NCI-H69 (cell line): ENCODE measurements at places on chromosomes 4 and X.
A peak's percentile ranks its signal among the peaks of the same experiment; 100 is the strongest.

GRCh38 chr4:133865612-133866327 lies 335.8 kb downstream of the PABPC4L start:
- peak; percentile 54 for DNase-seq

DNA sequence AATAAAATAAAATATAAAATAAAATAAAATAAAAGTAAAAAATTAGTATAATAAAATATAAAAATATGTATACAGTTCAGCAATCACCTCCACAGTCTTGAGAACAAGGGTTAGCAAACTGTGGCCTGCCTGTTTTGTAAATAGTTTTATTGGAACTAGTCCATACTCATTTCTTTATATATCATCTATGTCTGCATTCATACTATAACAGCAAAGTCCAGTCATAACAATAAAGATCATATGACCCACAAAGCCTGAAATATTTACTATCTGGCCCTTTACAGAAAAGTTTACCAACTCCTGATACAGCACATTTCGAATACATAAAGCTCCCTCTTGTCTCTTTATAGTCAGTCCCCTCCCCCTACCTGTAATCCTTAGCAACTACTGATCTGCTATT lies 111.9 kb downstream of the SLC10A6 start:
- DNase-seq: no peak

GRCh38 chr4:23887173-23887572 lies 2.7 kb downstream of the PPARGC1A start:
- DNase-seq: no peak

DNA sequence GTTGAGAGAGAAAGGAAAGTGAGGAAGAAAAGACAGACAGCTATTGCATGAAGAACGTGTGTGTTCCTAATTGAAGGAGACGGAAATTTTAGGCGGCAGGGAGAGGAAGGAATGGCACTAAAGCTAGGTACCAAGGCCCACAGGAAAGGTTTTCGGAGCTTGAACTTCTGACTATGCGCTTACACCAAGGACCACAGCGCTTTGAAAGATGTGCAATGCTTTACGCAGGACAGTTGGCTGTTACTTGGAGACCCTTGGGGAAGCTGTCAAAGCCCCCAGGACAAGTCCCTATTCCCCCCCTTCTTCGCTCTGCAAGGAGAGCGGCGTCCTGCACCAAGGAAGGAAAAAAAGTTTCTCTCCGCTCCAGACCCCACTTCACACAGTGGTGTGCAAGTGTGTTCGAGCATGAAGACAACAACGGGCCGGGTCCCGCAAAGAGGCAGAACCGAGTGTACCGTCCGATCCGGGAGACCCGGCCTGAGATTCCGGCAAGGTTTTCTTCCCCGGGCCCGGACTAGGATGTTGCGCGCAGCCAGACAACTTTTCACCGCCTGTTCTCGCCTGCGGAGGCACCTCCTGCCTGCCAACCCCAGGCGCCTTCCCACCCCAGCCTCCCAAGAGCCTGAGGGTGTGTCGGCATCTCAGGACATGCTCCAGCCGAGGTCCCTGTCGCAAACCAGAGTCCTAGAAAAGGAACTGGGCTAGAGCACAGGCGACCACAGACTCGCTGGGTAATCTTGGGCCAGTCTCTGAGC lies 896 bp downstream of the KDR start:
- no peak for DNase-seq

- peak; percentile 85 for DNase-seq
Measured at GRCh38 chr4:11732155-11732554, 303.5 kb upstream of the HS3ST1 start.

DNA sequence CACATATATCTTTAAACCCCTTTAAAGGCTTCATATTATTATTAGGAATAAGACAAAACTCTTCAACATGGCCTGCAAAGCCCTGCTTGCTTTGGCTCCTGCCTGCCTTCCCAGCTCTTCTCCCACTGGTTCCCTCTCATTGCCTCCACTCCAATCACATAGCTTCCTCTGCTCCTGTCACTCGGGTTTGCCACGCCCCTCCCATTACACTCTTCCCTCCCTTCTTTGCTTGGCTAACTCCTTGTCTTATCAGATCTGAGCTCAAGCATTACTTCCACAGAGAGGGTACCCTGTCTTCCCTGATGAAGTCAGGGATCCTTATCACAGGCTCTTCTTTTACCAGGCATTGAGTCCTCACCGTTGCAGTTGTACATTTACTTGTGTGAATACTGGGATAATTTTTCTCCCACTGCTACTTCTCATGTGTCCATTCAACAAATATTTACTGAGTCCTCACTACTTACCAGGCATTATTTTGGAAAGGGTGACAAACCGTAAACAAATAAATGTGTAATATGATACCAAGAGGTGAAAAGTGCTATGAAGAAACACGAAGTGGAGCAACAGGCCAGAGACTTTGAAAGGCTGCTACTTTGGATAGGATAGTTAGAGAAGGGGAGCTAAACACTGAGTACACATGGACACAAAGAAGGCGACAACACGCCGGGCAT lies 3.2 kb upstream of the VGLL1 start:
- peak; percentile 62 for DNase-seq

DNA sequence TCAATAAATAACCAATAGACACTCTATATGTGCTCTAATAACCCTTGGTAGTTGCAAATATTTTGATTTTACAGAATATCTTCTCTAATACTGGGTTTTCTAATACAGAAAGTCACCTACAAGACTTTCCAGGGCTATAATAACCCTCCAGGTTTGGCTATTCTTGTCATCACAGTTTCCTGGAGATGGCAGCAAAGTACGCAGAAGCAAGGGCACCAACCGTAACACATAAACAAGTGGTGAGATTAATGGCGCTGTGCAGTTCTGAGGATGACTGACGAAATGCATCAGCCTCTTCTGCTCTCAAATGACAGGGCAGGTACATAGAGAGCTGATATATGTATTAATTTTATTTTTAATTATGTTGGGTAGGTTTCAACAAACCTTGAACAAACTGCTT lies 122.4 kb downstream of the C4orf33 start:
- peak; percentile 79 for DNase-seq

DNA sequence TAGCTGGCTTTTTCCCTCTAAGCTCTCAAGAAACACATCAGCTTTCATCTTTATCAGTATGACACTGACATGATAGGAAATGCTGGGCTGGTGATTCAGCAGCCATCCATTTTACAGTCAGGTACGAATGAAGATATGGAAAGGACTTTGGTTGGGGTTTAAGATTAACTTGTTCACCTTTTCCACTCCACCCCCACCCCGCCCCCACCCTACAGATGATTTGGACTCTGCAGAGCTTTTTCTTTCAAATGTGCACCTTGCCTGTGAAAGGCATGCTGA lies 132.6 kb downstream of the AKAP4 start:
- DNase-seq: no peak

DNA sequence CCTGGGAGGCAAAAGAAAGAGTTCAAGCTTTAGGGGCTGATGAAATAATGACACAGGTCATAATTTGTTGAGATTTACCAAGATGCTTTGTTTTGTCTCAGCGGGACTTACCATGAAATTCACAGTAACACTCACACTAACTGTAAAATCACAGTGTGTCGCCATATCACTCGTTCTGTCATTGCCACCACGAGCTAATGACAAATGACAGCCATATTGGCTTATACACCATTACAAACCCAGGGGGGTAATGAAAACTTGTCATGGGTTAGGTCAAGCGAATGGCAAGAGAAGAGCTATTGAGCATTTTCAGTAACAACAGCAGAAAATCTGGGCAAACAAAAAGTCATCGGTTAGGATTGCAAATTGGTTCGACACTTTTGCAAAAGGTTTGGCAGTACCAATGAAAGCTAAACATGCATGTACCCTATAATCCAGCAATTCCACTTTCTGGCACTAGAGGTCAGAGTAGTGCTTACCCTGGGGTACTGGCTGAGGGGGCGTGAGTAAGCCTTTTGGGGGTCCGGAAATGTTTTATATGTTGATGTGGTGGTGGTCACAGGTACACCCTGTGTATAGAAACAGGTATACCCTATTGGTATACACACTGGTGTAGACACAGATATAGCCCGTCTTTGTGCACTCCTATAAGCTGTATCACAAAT lies 83.9 kb upstream of the RAI2 start:
- DNase-seq: peak; percentile 32

DNA sequence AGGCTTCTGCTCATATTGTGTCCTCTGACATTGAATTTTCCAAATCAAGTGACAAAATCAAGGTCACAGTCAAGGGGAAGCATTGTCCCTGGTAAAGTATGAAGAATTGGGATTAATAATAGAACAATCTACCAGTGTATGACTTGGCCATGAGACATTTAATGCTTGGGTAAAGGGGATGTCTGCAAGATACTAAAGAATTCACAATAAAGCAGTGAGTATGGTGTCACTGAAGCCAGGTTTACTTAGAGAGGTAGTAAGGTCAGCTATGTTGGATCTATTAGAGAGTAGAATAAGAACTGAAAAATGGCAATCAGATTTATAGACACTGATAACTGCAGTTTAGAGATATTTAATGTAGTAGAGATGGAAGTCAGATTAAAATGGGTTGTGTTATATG lies 349.2 kb downstream of the BMPR1B start:
- no peak for DNase-seq

DNA sequence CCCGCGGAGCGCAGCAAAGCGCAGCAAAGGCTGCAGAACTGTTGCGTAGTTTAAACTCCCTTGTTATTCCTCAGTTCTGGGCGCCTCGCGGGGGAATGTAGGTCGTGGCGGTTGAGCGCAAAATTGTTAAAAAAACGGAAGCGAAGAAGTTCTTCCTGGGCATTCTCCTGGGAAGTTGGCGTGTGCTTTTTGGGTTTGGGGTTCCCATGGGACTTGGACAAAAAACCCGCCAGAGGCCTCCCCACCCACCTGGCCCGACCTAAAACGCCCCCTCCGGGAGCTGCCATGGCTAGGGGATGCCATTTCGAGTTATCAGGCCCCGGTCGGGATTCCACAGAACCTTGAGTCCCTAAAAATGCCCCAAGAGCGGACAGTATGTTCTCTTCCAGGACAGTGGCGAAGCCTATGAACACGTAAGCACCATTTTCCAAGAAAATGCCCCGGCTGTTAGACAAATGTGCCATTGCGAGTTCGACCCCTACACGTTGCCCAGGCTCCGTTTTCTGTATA lies 8.9 kb downstream of the ZIC3 start:
- no peak for DNase-seq

DNA sequence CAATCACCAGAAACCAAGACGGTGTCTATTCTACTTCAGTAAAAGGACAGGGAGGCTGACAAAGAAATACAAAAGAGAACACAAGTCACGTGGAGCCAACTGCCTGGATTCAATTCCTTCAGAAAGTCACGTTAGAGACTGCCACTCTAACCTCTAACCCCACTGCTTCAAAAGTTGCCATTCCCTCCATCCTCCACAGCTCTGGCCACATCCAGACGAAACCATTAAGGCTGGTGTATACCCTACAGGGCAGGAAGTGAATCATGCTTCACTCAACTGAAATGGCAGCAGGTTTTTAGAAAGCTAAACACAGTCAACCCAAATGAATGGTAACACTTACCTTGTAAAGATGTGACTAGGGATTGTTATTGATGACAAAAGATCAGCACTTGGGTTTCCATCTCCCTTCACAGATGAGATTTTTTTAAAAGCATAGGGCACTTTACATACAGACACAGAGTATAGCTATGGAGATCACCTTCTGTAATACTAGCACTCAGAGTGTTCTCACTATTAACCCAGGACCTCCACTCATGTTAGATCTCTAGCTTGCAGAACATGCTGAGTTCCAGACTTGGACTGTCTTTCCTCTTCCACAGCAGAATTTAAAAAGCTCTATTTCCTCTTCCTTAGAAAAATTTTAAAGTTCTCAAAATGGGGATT lies 37.4 kb downstream of the MAML3 start:
- peak; percentile 75 for DNase-seq

GRCh38 chrX:120749141-120749846 lies 119.4 kb upstream of the C1GALT1C1 start:
- DNase-seq: peak; percentile 78

GRCh38 chr4:115274545-115274944 lies 161.1 kb upstream of the NDST4 start:
- peak; percentile 2 for DNase-seq

GRCh38 chr4:149345424-149345823 lies 470.2 kb downstream of the IQCM start:
- DNase-seq: no peak

GRCh38 chr4:182944484-182945213 lies 27.5 kb upstream of the DCTD start:
- DNase-seq: no peak
